ENCODE measurements at places on chromosomes 1 and 21.

- no peak for DNase-seq
Observed at GRCh38 chr1:233025157-233025556, 74.7 kb downstream of the NTPCR start.

DNA sequence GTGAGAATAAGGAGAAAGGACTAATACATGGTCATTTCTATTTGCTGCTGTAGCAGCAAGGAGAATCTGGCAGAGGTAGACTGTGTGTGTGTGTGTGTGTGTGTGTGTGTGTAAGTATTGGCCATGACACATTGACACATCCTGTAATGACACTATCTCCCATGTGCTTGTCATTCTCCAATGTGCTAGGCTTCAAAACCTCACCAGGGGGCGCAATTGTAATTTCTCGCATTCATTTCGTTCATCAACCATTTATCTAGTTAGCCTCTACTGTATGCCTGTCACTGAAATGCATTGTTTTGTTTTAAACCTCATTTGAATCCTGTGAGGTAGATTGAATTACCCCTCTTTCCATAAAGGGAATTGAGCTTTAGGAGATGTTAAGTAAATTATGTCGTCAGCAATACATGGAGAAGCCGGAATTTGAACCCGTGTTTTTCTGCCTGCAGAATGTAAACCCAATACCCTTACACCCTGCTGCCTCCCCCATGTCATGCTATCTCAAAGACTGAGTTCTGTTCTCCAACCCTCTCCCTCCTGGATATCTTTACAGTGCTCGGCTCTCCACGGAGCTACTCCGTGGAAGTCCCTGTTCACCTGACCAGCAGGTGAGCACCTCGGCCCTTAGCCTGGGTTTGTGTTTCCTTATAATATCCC lies 100.8 kb downstream of the UCK2 start:
- DNase-seq: no peak

- DNase-seq: no peak
Observed at GRCh38 chr1:21638531-21639341, 30.4 kb downstream of the RAP1GAP start.

DNA sequence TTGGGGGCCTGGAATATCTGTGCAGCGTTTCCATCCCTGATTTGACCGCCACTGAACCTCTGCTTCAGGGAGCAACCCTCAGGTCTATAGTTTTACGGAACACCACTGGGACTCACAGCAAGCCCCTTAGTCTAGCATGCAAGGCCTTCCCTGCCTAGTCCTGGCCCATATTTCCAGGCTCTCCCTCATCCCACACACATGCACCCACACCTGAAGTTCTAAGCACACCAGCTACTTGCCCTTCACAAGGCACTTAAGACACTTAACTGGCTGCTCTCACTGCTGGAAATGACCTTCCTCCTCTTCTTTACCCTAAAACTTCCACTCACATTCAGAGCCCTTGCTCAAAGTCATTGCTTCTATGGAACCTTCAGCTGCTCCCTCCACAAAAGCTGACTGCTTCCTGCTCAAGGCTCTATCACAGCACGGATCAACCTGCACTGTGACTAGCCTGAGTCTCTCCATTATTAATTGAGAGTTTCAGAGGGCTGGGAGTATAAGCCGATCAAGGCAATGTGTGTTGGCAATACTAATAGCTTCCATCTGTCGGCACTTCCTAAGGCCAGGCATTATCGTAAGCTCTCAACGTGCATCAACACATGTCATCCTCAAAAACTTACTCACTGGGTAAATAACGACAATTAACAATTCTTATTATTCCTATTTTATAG lies 84.3 kb downstream of the RRAGC start:
- no peak for DNase-seq

DNA sequence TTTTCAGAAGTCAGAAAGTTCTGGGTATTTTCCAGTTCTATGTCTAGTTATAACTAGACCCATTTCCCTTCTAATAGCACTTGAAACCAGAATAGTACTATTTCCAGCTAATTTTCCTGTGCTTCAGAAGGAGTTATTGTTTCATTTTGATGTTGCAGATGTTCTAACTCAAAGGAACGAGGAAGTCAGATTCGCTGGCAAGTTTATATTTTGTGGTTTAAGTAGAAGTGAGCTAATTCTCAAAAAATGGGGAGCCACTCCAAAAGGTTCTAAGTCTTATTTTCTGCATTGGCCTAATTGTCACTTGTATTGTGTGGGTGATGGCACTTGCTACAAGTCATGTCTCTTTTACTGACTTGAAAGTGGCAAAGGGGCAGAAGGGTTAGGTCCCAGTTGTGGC lies 18.1 kb downstream of the CCDC185 start:
- peak; percentile 38 for DNase-seq

- no peak for DNase-seq
Observed at GRCh38 chr1:153842006-153842471, 66.8 kb downstream of the SLC27A3 start.

DNA sequence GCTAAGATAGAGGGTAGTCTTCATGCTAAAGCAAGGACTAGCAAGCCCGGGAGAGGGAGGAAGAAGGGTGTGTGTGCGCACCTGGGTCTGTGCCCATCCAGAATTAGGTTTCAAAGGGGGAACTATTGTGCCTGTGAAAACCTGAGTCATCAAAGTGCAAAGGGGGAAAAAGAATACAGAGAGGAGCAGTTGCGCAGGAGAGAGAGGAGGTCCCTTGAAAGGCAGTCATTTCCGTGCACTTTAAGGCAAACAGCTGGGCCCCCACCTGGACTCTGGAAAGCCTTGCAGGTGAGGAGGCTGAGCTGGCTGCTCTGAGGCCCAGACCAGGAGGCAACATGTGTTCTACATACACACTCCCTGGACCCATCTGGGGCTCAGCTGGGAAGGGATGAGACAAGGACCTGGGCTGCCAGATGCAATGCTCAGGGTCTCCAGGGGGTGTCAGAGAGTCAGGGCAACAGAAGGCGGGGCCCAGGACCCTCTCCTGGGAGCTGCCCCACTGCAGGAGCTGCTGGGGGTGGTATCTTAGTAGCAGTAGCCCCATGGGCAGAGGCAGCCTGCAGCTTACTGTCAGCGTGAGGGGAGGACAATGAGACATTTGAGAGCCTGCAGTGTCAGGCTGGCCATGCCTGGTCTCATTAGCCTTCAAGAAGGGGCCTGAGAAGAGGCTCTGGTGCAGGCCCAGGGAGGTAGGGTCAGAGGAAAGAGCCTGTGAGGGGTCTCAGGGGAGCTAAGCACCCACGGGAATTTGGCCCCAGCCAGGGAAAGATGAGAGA lies 14.3 kb downstream of the PROK1 start:
- no peak for DNase-seq

GRCh38 chr1:116570358-116571214 lies at the start of gene CD58:
Gene CD58, minus strand, starts transcription at chr1:116571026. Its CDS starts 54 bp downstream, at chr1:116570972.
- no peak for DNase-seq

GRCh38 chr1:159214149-159214760 lies 9.6 kb downstream of the ACKR1 start:
- DNase-seq: no peak

DNA sequence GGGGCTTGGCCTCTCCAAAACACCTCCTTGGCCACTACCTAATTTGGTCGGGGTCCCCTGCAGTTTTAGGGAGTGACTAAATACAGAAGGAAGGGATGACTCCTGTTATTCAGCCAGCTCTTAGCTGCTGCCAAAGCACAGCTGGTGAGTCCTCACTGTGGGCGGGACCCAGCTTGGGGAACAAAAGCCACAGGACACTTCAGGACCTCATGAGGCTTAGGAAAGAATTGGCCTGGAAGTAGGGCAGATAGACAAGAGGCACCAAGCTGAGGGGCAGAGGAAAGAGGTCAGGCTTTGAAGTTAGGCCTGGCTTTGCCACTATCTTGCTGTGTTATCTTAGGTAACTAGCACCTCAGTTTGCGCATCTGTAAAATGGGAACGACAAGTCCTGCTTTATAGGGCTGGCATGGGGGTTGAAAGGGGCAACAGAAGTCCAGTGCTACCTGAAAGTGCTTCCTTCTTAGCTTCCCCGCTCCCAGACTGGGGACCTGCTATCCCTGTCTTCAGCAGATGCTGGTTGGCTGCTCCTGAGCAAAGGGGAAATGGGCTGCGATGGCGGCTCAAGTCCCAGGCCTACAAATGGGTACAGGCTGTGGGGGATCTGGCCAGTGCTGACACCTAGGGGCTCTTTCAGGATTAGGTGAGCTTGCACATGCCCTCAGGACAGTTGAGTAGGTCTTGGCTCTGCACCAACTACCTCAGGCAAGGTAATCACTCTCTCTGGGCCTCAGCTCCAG lies 15.7 kb downstream of the IFI6 start:
- no peak for DNase-seq

DNA sequence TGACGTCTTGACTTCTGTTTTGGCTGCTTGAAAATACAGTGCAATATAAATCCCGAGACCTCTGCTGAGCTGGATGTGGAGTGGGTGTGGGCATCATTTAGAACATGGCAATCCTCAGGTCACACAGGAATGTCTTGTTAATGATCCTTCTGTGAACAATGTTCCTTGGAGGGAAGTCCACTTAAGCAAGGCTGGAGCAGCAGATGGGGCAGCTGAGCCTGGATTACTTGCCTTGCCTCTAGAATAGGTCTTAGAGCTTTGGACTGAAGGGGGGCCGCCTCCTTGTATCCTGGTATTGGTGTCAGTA lies 926 bp upstream of the SCMH1 start:
- no peak for DNase-seq

GRCh38 chr1:32094746-32095521 lies 12.9 kb upstream of the KPNA6 start:
- no peak for DNase-seq

- DNase-seq: no peak
Observed at GRCh38 chr1:165563551-165563950, 19.8 kb downstream of the LRRC52 start.

GRCh38 chr1:1148569-1148968 lies 25.1 kb upstream of the TTLL10 start:
- DNase-seq: no peak

DNA sequence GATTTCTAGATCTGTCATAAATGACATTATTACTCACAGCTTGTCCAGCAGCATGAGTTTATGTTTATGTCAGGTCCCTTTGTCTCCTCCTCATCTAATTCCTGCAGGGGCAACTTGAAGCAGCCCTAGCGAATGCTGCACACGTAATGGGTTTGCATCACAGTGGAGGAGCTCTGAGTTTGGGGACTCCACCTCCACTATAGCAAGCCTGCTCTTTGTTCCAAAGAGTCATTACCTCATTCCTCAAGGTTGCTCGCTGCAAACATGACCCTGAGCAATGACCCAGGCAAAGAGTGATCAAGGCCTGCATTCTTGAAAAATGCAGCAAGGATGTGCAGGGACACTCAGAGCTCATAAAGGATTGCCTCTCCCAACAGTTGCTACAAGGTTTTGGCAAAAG lies 261.9 kb downstream of the HHIPL2 start:
- no peak for DNase-seq

GRCh38 chr1:237566581-237566980 lies 324.1 kb downstream of the ZP4 start:
- no peak for DNase-seq

- no peak for DNase-seq
Observed at GRCh38 chr21:31666445-31667010, 7.0 kb downstream of the SOD1 start.

GRCh38 chr1:29237129-29237821 lies 953 bp downstream of the PTPRU start:
- DNase-seq: no peak

- no peak for DNase-seq
Observed at GRCh38 chr1:229148041-229148671, 122.8 kb upstream of the RAB4A start.
